ENCODE measurements at places on chromosomes 11 and 22.

GRCh38 chr22:47891609-47892008, 1129.2 kb downstream of the TBC1D22A start:
- DNase-seq: no peak

DNA sequence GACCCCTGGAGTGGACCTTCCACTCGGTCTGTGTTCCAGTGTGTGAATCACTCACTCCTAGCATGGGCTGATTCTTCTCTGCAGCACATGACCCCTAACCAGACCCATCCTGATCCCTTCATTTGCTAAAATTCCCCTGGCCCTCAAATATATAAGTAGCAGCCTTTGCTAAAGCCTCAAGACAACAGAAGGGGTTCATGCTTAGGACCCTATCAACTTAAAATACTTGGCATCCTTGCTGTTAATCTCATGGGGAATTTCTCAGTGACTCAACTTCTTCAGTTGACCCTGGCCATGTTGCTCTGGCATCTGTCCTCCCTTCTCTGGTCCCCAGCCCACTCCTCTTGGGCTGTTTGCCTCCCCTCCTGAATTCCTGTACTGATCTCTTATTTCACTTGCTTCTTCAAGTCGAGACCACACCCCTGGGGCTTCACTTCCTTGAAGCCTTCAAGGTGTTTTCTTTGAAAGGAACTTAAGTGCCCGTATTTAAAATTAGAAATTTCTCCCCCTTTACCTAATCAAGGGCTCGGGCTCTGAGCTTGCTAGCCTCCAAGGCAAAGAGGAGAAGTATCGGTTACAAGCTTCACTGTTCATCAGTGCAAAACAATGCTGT, 23.6 kb downstream of the NNMT start:
- no peak for DNase-seq

DNA sequence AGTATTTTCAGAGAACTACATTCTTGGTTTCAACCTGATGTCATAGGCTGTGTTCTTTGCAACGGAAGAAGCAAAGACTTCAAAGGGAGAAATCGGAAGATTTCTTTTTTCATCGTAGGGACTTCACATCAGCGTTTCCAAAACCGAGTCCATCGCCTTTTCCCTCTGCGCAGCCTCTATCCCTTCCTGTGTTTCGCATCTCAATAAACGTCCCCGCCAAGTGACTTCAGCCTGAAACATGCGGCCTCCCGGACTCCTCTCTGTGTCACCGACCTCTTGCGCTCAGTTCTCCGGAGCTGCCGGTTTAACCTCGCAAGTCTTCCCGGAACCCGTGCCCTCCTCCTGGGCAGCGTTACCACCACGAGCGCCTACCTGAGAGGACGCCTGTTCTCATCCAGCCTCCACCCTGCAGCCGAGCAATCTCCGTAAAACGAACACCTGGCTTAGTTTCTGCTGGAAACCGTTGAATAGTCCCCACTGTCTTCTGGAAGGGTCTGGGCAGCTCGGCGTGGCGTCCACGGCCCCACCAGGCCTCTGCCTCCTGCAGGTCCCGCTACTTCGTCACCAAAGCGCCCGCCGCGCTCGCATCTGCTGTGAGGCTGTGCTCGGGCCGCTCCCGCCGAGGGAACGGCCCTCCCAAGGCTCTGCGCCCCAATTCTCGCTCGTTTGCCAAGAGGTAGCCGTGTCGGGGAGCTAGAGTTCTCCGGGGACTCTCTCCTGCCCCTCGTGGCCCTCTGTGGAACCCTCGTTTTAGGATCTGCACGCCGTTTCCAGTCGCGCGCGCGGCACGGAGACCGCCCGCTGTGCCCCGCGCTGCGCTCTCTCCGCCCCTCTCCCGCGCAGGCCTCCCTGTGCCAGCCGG, at the start of gene GLB1L3:
Gene GLB1L3, plus strand, starts transcription at position 846 of the 862 bp plus-strand sequence. CDS start 362 bp downstream, outside the sequence.
- DNase-seq: peak; percentile 76

- no peak for DNase-seq
These were observed 194.2 kb upstream of the DDI1 start for GRCh38 chr11:103842191-103842590.

- no peak for DNase-seq
These were observed 3.6 kb downstream of the ZFTA start for GRCh38 chr11:63764679-63765647.

DNA sequence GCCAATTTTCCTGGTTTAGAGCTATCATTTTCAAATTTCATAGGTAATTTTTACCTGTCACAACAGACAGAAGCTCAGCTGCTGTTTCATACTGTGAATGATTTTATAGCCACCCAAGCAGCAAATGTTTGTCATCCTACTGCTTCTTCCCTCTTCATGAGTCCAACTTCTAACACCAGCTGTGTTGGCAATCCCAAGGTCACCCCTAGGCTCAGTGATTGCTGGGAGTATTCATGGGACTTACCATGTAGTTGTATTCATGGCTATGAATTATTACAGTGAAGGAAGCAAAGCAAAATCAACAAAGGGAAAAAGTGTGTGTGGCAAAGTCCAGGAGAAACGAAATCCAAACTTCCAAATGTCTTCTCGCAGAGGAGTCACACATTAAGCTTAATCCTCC, 28.5 kb downstream of the CUL5 start:
- no peak for DNase-seq

- DNase-seq: no peak
These were observed 553.6 kb downstream of the NTM start for GRCh38 chr11:131924001-131924400.

DNA sequence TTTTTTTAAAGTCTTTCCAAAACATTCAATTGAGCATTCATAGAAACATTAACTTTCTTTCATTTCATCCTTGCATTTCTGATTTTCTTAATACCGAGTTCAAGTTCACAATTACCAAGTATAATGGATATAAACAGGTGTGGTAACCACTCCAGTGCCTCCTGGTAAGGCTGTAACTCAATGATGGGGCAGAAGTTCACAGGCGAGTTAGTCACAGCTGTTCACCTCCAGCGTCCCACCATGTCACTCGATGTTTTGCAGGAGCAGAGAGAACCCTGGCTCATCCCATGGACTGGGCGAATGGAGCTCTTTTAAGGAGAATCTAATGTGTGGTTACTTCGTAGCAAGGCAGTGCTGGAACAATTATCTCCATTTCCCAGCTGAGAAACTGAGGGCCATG, 94.4 kb upstream of the ALX4 start:
- no peak for DNase-seq

GRCh38 chr11:62337303-62338181, at the start of gene ASRGL1:
TSS of gene ASRGL1 (plus strand) at chr11:62337448. CDS start at chr11:62337978, 530 bp downstream.
- peak; percentile 49 for DNase-seq

DNA sequence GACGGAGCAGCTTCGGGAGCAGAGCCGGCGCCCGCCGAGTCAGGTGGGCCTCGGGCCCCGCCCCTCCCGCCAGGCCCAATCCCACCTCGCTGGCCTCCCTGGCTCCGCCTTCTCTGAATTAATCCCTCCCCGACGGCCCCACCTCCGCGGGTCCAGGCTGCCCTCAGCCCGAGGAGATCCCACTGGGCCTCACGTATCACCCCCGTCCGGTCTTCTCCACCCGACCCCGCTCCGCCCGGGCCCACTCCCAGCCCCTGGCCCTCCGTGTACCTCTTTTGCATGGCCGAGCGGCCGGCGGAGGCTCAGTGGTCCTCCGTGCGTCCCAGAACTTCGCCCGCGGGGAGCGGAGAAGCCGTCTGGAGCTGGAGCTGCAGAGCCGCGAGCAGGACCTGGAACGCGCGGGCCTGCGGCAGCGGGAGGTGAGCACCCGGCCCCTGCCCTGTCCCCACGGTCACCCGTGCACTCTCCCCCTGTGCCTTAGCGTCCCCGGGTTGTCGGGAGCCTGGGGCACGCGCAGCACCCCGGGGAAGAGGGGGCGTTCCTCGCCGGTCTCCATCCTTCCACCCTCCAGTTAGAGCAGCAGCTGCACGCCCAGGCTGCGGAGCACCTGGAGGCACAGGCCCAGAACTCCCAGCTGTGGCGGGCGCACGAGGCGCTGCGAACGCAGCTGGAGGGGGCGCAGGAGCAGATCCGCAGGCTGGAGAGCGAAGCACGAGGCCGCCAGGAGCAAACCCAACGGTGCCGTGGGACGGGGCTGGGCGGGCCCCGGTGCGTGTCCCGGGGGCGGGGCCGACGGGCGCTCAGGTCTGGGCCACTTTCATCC, 2.2 kb upstream of the CD151 start:
- no peak for DNase-seq

DNA sequence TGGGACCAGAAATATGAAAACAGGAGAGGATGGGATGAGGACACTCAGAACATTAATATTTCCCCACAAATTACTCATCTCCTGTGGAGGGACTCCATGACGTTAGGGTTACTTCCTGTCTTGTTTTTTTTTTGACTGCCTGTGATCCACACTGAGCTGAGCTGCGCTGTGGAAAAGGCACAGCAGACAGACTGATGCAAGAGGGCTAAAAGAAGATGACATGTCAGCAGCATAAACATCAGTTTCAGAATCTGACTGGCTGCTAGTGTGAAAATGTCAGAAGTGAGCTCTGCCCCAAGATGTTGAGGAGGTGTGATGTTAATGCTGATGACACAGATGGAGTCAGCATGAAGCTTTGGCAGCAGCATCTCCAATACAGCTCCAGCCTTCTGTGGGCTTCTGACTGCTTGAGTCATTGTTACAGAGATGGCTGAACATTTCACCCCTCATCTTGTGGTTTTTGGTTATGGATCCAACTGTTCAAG, 286.8 kb downstream of the BLID start:
- DNase-seq: no peak

DNA sequence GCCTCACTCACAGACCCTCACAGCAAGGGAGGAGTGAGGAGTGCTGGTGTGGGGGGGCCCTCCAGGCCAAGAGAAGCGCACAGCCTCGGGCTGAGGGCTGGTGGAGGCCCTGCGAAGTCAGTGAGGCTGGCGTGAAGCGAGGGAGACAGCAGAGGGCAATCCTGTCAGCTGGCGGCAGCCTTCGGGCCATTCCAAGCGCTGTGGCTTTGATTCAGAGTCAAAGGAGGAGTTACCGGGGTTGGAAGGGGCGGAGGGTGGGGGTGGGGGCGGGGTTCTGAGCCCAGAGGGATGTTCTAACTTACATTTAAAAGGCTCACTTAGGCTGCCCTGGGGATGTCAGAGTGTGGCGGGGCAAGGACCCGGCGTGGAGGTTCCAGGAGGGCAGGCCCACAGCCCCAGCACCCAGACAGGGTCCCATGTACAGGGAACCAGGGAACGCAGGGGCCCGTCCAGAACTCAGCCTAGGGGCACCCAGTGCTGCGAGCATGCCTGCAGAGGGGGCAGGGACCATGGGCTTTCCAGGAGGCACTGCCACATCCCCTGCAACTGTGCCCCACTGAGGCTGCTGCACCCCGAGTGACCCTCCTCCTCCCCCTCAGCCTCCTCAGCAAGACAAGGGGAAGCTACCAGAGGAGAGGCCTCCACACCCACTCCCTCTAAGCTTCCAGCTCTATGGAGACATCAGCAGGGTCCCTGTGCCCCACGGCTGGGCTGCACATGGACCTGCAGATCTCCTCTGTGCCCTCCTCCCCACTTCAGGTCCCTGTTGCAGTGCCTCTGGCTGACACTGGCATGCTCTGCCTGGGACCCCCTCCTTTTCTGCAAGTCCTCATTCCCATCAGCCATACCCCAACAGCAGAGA, 39.7 kb upstream of the TTLL12 start:
- DNase-seq: no peak

DNA sequence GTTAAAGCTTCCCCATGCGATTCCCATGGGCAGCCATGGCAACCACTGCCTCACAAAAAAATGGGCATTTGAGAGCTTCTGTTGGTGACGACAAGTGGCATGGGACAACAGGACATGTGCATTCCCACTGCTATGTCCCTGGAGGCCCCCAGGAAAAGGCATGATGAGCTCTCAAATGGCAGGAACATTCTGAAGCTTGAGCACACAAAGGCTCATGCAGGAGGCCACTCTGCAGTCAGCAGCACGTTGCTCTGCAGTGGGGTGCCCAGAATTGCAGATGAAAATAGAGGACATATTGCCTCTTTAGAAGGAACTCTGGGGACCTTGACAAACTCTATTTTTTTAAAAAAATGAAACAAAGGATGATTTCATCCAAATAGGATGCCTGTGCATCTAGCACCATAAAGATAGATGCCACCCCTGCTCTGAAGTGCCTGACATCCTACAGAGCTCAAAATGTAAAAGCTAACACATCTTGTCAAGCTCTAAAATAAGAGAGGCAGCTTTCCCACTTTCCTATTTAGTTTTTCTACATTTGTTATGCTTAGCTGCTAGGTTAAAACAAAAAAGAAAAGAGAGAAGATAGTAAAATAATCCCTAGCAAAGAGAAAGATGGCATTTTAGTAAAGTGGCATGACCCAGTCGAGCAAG, 277.6 kb upstream of the ZC3H12C start:
- no peak for DNase-seq

DNA sequence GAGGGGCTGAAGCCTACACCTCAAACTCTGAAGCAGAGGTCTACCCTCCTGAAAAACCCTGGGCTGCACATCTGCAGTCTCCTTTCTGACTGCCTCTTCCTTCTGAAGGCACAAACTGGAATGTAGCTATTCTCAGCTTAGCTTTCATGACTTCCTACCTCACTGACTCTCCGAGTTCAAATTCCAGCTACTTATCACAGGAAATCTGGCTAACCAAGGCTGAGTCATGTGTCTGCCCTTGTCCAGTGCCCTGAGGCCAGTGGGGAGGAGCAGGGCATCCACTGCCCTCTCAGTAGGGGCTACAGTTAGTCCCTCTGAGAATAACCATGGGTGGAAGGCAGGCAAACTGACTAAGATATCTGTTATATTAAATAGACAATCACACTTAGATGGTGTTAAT, 29.2 kb downstream of the PDGFD start:
- DNase-seq: no peak

DNA sequence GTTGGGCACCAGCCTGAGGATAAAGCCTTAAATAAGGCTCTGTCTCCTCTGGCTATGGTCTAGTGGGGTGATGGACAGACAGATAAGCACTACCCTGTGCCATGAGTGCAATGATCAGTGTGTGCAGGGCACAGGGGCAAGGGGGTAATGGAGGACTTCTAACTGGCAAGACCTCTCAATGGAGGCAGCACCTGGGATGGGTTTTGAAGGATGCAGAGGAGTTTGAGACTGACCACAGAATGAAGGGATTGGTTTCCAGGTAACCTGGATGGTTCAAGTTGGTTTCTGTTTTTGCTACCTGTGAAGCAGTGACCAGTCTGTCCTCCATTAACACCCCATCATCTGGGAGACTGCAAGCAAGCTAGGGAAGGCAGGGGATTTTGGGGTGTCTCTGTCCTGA, 27.8 kb upstream of the PICK1 start:
- no peak for DNase-seq

GRCh38 chr11:113329725-113330124, 15.3 kb downstream of the TTC12 start:
- DNase-seq: no peak

DNA sequence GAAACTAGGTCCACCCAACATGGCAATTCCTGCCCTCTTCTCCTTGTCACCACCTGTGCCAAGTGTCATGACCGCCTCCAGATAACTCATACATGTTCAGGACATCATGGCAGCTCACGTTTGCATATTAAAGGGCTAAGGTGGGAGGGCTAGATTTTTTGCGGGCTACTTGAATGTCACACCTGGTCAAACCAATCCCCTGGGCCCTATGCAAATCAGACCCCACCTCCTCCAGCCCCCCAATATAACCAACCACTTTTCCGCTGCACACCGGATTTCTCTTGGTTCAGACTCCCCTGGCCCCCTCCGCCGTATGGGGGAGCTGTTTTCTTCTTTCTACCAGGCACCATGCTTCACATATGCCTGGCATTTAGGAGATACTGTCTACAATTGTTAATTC, 12.6 kb downstream of the UPB1 start:
- DNase-seq: no peak

GRCh38 chr11:13334034-13334786, 56.6 kb downstream of the BMAL1 start:
- no peak for DNase-seq

GRCh38 chr11:71933141-71933933, 4.5 kb downstream of the RNF121 start:
- no peak for DNase-seq

- DNase-seq: no peak
These were observed 184.9 kb downstream of the SBF2 start for GRCh38 chr11:10108915-10109680.

All from stimulated activated CD8-positive, alpha-beta memory T cell treated with anti-CD3 and anti-CD28 coated beads, Interleukin-7, amount 100 ng/mL, for 48 hours (primary cell).